Stimulated activated CD8-positive, alpha-beta memory T cell treated with anti-CD3 and anti-CD28 coated beads, Interleukin-15, amount 100 ng/mL, for 4 hours (primary cell): ENCODE measurements at places on chromosomes 4 and X.

DNA sequence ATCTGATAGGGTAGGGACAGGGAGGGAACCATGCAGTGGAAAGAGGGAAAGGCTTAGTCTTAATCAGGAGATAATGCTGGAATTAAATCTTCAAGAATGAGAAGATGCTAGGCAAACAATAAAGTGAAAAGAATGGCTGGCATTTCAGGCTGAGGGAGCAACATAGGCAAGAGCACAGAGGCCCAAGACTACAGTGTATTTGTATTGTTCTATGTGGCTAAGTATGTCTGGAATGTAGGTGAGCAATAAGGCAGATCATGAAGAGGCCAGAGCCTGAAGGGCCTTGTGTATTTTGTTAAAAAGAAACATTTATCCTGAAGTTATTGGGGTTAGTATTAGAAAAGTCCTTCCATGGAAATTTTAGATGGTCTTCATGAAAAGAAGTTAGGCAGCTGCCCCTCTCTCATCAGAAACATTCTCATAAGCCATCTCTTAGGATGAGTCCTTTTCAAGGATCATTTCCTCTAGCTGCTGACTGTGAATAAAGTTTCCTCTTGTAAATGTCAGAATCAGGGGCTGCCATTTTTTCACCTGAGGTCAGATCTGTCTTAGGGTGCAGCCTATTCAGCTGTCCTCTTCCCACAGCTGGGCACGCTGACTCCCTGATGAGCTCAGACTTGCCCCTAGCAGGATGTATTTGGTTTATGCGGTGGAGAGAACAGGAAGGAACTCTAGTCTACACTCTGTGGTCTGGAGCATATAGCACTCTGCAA, 46.3 kb downstream of the ATP10D start:
- DNase-seq, result peak; percentile 14

- DNase-seq, result no peak
Observed at GRCh38 chr4:184273166-184274147, 55.8 kb upstream of the ENPP6 start.

GRCh38 chrX:117641913-117642656, 474.5 kb downstream of the KLHL13 start:
- DNase-seq, result no peak

GRCh38 chrX:34917146-34917545, 25.4 kb upstream of the FAM47B start:
- no peak for DNase-seq

- no peak for DNase-seq
Observed at GRCh38 chr4:121650741-121651140, 46.0 kb downstream of the ANXA5 start.

GRCh38 chr4:133151341-133151690, 2.2 kb downstream of the PCDH10 start:
- no peak for DNase-seq

DNA sequence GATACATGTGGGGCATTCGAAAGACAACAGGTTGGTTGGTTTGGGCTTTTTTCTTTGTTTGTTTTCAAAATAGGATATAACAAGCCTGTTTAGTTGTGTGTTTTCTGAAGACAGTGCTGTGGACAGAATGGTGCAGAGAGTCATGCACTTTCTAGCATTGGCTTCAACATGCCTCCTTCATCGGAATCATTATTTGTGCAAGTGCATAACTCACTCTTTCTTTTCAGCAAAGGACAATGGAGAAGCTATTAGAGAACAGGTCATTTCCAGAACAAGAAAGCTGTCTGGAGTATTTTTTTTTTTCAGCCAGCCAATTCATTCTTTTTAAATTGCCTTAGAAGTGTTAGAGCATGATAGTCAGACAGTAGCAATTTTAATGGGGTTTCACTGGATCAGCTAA, 225.8 kb downstream of the STK32B start:
- DNase-seq, result no peak

GRCh38 chr4:89254847-89255246, 52.8 kb downstream of the GPRIN3 start:
- DNase-seq, result peak; percentile 6

- no peak for DNase-seq
Observed at GRCh38 chr4:26289401-26289800, 31.4 kb upstream of the RBPJ start.

GRCh38 chrX:37998586-37999262, 7.6 kb upstream of the SYTL5 start:
- DNase-seq, result no peak

- DNase-seq, result no peak
Observed at GRCh38 chrX:47221756-47222155, 3.3 kb downstream of the CDK16 start.

- no peak for DNase-seq
Observed at GRCh38 chr4:159197260-159197884, 94.5 kb downstream of the RAPGEF2 start.

GRCh38 chr4:101292901-101293300, 54.4 kb downstream of the PPP3CA start:
- no peak for DNase-seq

- no peak for DNase-seq
Observed at GRCh38 chr4:3532751-3533422, 665 bp upstream of the LRPAP1 start.

DNA sequence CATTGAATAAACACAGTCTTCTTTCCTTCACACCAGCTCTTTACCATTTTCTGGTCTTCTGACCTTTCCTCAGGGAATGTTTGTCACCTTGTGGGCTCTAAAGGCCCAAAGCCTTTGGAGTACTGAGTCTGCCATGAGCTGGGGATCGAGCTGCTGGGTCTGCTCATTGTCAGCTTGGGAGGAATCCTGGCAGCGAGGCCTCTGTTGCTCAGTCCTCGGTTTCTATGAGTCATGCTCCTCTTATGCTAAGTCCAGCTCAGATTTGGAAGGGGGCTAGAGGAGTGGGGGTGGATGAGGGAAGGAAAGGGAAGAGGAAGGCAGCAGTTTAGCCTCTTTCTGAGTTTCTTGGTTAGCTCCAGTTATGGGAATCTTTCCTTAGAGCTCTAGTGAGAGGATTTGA, 31.1 kb downstream of the NHSL2 start:
- DNase-seq, result no peak

DNA sequence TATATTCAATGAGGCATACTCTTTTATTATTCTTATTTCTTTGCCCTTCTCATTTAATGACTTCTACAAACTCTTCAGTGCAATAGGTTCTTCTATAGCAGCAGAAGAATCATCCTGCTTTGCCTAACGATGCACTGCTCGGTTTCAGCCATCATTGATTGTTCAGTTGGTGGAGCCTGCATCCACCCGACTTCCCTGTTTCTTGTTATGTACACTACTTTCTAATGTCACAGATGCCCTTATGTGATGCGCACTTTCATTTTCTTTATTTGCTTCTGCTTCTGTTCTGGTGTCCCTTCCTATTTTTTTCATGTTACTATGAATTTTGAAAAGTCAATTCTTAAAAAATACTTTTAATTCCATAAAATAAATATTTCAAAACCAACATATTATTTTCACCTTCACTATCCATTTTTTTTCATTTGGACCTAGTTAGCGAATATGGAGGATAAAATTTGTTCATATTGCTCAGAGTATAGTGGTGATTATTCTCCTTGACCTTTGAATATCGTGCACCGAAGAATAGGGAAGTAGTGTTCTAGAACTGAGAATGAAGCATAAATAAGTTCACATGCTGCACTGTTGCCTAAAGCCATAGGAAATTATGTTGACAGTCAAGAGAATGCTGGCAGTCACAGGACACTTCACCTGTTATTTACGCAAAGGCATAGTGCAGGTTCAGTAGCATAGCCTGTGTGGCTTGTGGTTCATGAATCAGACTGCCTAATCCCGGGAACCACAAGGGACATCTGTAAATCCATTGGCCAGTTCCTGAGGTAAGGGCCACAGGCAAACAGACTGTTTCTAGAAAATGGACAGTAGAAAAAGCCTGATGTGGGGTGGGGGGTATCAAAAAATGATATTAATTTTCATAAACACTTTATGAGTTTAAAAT, 21.3 kb upstream of the SFRP2 start:
- no peak for DNase-seq

- DNase-seq, result no peak
Observed at GRCh38 chr4:133102612-133103409, 46.3 kb upstream of the PCDH10 start.

DNA sequence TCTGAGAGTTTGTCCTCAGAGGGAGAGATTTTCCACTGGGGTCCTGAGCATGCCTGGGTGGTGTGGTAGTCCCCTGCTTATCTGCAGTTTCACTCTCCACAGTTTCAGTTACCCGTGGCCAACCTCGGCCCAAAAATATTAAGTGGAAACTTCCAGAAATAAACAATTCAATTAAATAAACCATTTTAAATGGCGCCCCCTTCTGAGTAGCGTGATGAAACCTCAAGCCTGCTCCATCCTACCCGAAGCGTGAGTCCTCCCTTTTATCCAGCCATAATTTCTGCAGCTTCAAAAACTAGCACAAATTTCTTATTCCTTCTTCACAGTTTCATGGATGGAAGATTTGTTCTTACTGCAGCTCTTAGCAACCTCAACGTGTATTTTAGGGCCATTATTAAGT, 26.7 kb downstream of the PNMA6E start:
- no peak for DNase-seq

- DNase-seq, result no peak
Observed at GRCh38 chr4:72525938-72526337, 43.1 kb downstream of the ADAMTS3 start.

DNA sequence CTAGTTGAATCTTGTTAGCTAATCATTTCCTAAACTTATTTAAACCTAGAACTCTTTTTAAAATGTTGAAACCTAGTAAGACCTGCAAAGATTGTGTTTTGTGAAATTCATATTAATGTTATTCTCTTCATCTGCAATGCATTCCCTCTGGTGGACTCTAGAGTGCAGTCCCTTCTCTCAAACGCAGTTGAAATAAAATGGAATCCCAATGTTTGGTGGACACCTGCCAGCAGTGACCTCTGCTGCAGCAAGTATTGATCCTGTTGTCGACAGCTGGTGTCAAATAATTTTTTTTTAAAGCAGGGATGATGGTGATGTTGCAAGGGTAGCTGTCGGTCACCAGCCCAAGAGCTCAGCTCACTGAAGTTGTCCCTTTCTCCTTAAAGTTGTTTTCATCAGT, 492.0 kb downstream of the ZIC3 start:
- DNase-seq, result no peak

GRCh38 chrX:96182366-96182765, 502.3 kb upstream of the DIAPH2 start:
- no peak for DNase-seq

DNA sequence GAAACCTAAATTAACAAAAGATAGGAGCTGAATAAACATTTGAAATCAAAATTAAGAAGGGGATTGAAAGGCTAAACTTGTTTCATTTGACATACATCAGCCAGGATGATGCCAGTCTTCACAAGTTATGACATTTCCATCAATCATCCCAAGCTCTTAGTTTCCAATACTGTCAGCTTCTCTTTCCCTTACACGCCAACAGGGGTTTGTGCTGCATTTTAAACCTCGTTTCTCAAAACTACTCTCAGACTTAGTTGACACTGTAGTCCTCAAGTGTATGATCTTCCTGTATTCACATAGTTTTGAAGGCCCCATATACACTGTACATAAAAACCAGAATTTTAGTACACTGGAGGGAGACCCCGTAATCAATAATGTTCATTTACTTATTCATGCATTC, 840 bp upstream of the P2RY10 start:
- no peak for DNase-seq

GRCh38 chr4:122623637-122624166, 2.8 kb upstream of the IL21 start:
- DNase-seq, result no peak

- no peak for DNase-seq
Observed at GRCh38 chr4:153209410-153209809, 5.2 kb downstream of the TRIM2 start.

DNA sequence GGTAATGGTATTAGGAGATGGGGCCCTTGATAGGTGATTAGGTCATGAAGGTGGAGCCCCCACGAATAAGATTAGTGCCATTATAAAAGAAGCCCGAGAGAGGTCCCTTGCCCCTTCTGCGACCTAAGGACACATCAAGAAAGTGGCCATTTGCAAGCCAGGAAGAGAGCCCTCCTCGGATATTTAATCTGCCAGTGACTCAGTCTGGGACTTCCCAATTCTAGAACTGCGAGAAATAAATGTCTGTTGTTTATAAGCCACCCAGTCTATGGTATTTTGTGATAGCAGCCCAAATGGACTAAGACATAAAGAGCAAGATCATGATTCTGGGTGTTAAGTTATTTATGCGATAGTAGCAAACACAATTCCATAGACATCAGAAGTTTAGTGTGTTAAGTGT, 192.2 kb downstream of the LDB2 start:
- DNase-seq, result no peak

DNA sequence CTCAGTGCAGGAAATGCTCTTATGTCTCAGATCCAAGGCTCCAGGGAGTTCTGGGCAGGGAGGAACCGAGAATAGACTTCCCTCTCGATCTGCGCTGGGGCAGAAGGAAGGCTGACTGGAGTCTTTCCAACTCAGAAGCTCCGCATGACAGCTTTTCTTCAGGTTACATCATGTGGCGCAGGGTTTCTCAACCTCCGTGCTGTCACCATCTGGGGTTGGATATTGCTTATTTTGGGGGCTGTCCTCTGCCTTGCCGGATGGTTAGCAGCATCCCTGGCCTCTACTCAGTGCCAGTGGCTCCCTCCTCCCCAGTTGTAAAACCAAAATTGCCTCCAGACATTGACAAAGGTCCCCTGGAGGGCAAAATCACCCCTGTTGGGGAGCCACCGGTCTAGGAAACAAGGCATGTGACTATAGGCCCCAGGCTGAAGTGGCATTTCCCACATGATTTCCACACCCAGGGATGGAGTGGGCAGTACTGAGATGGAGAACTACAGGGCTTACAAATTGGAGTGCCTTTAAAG, 21.4 kb downstream of the REELD1 start:
- no peak for DNase-seq

- DNase-seq, result no peak
Observed at GRCh38 chr4:184669251-184669650, 19.7 kb downstream of the PRIMPOL start.

DNA sequence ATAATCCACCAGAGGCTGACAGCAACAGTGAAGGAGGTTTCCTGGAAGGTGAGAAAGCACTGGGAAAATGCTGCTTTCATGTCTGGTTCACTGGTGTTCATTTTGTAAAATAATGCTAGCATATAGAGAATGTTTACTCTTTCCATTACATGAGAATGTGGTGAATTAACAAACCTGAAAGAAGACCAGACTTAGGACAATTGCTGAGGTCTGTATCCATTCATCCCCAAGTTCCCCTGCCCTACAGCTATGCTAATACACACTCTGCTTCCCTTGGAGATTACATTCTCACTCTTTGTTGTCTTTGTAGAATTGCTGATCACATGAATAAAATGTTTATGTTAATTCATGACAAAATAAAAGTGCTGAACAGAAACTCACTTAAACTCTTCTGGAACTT, 99.5 kb downstream of the ARHGAP6 start:
- DNase-seq, result no peak
